ENCODE measurements at places on chromosomes 5 and 9.
A peak's percentile ranks its signal among the peaks of the same experiment; 100 is the strongest.

DNA sequence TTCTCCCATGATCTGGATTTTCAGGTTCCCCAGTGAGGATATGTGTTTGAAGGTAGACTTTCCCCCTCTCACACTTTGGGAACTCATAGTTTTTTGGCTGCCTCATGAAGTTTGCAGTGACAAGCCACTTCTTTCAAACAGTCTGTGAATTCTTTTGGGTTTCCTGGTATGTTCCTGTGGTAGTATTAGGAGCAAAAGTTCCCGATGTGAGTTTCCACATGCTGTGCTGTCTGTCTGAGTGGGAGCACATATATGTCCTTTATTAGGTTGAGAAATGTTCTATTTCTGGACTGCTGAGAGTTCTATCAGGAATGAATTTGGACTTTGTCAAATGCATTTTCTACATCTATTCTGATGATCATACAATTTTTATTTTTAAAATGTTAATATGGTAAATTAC, 273.2 kb upstream of the TARS1 start:
- no peak for DNase-seq

DNA sequence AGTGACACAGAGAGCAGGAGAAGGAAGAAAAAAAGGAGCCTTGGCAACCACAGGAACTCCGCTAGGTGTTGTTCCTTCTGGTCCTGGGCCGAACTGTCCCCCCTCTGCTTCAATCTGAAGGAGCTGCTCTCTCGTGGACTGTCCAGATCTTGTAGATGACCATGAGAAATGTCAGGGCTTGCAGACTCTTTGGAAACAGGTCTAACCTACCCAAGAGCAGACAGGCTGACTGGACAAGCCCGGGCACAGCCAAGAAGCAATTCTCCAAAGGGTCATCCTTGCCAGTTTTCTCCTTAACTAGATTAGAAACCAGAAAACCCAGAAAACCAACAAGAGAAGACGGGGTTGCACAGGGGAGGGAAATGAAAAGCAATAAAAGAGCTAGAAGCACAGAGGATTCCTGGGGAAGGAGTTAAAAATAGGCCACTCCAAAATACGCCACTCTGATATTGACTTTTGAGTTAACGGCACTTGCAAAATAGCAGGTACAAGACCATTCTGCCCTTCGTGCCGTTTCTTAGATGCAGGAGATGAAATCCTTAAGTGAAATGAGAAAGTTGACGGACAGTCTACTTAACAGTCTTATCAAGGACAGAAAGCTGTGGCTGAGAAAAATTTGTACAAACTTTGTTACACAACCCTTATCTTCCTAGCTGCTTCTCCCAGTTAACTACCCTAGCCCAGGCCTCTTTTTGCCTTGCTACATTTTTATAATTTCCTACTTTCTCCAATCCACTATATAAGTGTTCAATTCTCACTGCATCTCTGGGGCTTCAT, 5.8 kb downstream of the GCNT4 start:
- no peak for DNase-seq

- no peak for DNase-seq
These were observed 36.5 kb upstream of the RAD23B start for GRCh38 chr9:107246259-107247254.

DNA sequence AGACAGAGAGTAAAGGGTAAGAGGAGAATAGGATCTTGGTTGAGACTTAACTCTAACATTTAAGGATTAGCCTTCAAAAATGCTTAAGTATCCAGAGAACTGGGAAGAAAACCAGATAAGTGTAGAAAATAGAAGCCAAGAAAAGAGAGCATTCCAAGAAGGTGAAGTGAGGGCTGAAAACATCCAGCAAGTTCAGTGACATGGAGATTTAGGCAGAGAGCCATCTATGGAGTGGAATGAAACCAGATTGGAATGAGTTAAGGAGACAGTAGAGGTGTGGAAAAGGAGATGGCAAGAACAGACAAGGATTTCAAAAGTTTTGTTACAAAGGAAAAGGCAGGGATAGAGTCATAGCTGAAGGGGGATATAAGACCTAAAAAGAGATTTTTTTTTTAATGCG, 188.1 kb downstream of the TRPM3 start:
- DNase-seq, result no peak

GRCh38 chr9:120929229-120929791, 2.7 kb upstream of the TRAF1 start:
- DNase-seq, result no peak

DNA sequence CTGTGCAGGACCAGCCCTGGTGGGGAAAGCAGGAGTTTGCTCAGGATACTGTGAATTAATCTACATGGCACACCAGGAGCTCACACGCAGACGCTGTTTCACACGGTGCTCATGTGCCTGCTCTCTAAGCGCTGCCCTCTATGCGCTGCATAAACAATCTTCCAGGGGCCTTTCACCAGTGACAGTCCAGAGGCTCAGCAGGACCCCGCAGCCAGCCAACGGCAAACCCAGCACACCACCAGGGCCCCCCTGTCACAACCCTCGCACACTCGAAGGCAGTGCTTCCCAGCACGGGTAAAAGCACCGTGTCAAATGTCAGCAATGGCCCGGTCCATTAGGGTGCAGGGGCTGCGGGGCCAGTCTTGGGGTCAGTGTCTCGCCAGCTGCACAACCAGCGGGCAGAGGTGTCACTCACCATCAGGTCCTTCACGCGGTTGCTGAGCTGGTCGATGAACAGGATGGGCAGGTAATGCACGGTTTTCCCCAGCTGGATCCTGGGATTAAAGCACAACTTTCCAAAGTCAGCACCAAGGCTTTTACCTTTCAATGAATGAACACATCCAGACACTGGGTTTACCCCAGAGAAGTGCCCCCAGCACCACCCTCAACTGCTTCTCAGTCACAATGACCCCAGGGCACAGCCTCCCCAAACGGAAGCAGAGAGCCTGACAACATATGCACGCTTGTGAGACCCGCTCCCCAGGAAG, 7.3 kb downstream of the CLPTM1L start:
- DNase-seq, result no peak

DNA sequence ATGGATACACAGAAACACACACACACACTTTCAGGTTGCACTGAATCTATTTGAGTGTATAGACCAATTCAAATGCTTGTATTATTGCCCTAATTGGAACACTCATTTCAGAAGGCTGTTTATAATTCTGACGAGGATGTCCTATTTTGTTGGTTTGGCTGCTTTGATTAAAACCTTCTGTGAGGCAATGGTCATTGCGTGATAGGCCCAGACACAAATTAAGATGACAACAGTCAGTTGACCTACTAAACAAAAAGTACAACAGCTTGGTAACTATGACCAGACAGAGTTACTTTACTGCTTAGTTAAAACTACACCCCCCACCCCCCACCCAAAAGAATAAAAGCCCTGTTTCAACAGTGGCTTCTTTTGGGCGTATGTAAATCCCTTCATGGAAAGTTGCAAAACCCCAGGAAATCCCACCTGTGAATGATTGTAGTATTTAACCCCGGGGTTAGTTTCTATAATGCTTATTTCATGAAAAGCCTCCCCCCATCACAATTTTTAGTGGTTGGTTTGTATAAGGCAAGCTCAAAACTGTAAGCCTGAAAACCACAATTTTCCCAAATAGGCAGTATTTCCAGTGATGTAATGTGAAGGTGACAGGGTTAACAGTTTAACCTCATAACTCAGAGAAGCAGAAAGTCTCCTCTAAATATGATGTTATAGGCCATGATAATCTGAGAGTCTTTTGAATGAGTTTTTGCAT, 340.8 kb downstream of the FGF10 start:
- no peak for DNase-seq

GRCh38 chr5:160469156-160470144, 47.8 kb downstream of the PTTG1 start:
- no peak for DNase-seq

DNA sequence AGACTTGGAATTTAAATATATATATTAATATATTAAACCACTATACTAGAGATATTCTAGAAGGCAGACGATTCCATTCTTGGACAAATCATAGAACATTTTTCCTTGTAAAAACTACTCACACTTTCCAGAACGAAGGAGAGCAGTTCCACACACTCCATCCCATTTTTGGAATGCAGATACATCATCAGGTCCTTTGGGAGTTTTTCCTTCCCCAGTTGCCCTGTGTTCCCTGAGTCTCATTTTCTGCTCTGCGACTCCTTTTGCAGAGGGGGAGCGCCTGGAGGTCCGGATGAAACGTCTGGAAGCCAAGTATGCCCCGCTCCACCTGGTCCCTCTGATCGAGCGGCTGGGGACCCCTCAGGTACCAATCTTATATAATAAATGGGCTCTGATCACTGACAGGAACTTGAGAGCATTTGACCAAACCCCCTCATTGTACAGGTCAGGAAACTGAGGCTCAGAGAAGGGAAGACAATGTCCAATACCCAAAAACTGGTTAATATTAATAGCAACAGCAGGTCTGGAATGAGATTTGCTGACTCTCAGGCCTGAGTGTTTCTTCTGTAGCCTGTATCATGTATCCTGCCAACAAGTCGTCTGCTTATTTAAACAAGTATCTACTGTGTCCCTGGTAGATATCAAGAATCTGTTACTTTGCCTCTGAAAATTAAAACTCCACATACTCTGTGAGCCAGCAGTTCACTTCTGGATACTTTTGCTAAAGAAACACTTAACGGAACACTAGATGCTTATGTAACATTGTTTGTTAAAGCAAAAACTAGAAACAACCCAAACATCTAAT, 76.8 kb upstream of the NIPAL4 start:
- DNase-seq, result no peak

- DNase-seq, result peak; percentile 79
These were observed at the start of gene POMT1 for GRCh38 chr9:131502781-131503625. POMT1 (plus strand) TSS chr9:131502918; CDS start chr9:131504219, 1,301 bp downstream.

- DNase-seq, result no peak
These were observed 3.3 kb upstream of the ABCA1 start for GRCh38 chr9:104931256-104931655.

- DNase-seq, result no peak
These were observed 14.9 kb downstream of the COL5A1 start for GRCh38 chr9:134656334-134657006.

DNA sequence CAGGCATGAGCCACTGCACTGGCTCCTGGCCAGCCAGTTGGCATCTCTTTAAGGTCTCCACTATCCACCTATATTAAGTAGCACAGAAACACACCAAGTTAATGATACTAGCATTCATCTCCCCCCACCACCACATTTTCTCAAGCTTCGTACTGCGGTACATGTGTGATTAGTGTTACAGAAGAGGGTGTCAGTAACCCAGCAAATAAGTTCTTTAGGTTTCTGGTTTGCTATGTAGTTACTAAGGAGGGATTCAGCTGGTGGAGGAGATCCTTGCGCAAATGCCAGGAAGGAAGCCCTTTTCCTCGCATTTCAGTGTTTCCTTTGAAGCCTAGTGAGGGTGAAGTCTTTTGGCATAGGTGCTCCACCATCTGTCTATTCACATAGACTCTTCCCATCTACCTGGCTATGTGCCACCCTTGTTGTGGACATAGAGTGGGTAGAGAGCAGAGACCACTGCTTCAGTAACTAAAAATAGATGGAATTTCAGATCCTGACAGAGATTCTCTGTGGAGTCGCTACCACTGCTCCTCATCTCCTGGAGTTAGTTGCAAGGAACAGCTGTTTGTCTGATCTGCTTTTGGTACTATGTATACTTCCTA, 16.7 kb downstream of the UBE2D2 start:
- no peak for DNase-seq

DNA sequence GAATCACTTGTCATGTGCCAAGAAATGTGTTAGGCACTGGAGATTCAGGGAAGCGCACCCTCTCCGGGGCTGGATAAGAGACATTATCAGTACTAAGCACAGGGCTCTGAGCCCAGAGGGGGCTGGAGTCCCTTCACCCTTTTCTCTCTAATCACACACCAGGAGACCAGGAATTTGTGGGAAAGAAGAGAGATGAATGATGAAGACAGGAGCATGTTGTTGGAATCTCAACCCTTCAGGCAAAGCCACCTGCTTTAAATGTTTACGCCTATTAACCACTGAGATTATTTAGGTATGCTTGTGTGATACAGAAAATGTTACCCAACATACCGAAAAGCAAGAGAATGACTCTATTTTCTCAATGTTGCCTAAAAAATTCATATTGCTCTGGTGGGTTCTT, 119.8 kb downstream of the ENTREP1 start:
- DNase-seq, result no peak

- no peak for DNase-seq
These were observed 327.7 kb downstream of the PIK3R1 start for GRCh38 chr5:68543212-68543611.

- DNase-seq, result no peak
These were observed 136.9 kb upstream of the FREM1 start for GRCh38 chr9:15047028-15047551.

DNA sequence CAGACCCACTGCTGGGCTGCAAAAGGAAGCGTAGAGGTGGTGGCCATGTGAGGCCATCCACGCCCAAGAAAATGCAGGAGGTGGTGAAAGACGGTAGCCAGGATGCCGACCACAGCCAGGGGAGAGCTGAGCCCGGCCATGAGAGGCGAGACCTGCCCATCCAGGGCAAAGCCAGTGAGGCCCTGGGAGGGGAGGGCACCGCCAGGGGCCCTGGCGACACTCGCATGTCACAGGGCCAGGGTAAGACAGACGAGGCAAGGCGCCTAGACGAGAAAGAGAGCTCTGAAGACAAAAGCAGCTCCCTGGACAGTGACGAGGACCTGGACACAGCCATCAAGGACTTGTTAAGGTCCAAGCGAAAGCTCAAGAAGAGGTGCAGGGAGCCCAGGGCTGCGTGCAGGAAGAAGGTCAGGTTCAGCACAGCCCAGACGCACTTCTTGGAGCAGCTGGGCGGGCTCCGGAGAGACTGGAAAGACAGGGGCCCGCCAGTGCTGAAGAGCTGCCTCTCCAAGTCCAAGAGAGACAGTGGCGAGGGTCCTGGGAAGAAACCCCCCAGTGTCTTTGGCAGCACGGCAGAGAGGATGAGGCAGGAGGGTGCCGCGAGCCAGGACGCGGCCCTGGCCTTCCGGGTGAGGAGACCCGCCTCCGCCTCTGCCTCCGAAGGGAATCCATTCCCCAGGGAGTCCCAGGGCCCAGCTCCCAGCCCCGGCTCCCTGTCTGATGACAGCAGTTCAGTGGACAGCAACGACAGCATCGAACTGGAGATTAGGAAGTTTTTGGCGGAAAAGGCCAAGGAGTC, 6.9 kb downstream of the PPP1R26 start:
- DNase-seq, result no peak

- no peak for DNase-seq
These were observed 508.9 kb downstream of the EBF1 start for GRCh38 chr5:158590746-158591300.

- no peak for DNase-seq
These were observed 66.4 kb upstream of the PLPP1 start for GRCh38 chr5:55601204-55601618.

DNA sequence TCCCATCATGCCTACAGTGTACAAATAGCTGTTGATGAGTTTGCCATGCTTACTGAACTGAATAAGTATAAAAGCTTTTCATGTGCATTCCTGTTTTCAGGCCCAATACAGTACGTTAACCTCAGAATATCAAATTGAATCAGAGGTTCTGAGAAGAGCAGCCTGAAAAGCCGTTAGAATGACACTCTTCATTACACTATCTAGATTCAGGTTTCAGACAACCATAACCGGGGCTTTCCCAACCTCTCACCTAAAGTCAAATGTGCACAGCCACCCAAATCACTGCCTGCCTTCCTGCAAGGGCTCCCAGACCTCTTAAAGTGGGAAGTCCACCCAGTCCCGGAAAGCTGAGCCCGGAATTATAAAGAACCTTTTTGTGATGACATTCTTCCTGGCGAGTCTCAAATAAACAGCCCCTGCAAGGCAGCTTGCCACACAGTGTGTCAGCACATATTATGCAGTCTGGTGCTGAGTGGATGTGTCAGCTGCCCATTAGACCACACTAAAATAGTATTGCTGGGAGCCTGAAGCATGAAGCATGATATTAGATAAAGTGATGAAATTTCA, 245.8 kb downstream of the TLE4 start:
- no peak for DNase-seq

GRCh38 chr5:149152317-149152746, 11.0 kb downstream of the ABLIM3 start:
- no peak for DNase-seq
